ENCODE measurements at places on chromosomes 5 and 9. TPM values are rescaled to one million over a fixed set of nuclear protein-coding genes. Genes with fewer than 3 reads are reported as not detected.
A peak's percentile ranks its signal among the peaks of the same experiment; 100 is the strongest.

DNA sequence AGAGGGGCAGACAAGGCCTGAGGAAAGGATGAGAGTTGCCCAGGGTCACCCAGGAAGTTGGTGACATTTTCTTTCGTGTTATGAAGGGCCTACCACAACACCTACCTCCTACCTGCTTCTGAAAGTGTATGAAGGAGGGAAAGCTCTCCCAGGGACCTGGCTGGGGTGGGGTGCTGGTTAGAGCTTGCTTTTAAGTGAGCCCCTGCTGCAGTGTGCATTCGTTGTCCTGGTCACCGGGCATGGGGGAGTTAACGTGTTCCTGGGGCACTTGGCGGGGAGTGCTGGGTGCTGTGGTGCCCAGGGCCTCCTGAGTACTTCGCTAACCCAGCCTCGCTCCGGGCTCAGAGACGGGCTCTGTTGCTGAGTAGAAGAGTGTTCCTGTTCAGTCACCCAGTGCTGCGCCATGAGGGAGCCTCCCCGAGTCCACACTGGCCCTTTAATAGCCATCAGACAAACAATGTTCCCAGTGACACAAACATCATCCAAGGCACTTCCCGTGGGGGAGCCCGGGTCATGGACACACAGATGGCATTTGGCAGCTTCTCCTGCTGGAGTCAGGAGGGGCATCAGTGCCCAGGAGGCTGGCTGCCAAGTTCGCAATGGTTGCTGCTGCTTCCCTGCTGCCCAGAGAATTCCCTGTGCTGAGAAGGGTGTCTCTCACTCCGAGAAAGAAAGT is 85.7 kb downstream of the AMBP start:
- DNase-seq: no peak
- H3K27ac ChIP-seq: no peak overlapping the region
- no peaks in the 10 kb centered on the region for H3K4me1 ChIP-seq
- no peaks in the 10 kb centered on the region for H3K27me3 ChIP-seq
- no peak overlapping the region for H3K4me3 ChIP-seq

- peaks cover 20% of the 10 kb centered on the region for H3K36me3 ChIP-seq
- DNase-seq: peak; percentile 83
- H3K27ac ChIP-seq: no peak overlapping the region
- H3K4me3 ChIP-seq: no peak overlapping the region
- H3K27me3 ChIP-seq: no peaks in the 10 kb centered on the region
Measured at GRCh38 chr9:133351908-133352634, 4.1 kb downstream of the RPL7A start.

DNA sequence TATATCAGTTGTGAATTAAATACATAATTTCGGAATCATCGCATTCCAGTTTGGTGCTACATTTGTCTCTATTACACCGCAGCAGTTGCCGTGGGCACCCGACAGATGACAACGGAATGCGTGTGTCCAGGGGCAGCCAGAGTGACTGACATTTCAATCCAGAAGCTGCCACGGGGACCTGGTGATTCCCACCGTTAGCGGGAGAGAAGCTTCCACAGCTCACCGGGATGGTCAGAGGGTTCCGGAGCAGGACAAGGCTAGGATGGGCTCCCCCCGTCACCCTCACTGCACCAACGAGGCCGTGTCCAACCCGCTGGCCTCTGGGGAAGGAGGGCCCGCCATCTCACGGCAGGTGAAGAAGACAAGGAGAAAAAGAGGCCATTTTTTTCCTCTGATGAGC is 86.8 kb downstream of the GTF3C4 start:
- H3K27ac ChIP-seq: no peak overlapping the region
- H3K4me3 ChIP-seq: no peak overlapping the region
- H3K4me1 ChIP-seq: peaks cover 5% of the 10 kb centered on the region
- no peak for DNase-seq
- H3K36me3 ChIP-seq: no peaks in the 10 kb centered on the region
- no peaks in the 10 kb centered on the region for H3K27me3 ChIP-seq

The TRIP13 gene
- total RNA-seq: 34.5 TPM

DNA sequence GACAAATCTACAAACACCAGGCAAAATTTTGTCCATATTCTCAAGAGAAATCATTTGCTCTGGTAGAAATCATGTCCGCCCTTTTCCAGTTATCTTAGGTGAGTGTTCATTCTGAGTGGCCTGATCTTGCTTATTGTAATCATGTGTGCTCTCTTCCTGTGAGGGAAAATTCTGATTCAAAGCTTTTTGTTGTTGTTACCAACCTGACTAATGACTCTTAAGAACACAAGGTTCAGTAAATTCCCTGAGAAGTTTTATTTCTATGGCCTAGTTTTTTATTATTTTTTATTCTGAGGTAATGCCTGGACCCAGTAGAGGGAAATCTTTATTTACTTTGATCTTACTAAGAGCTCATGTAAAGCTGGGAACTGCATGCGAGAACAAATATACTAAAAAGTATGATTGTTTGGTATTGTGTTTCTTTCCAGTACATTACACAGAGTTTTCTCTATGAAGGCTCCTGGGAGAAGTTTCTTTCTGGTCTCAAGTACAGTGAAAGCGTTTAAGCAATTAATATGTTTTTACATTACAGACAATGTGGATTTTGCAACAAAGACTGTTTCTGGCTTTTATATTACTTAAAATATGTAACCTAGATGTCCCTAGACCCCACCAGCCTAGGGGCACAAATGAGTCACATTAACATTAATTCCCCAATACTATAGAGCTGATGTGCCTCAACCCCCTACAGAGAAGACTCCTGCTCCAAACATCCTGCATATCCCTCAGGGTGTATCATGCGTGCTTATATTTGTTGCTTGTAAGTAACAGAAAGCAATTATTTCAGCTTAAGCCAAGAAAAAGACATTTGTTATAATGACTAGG is 138.1 kb downstream of the TMEM167A start:
- H3K27me3 ChIP-seq: no peaks in the 10 kb centered on the region
- no peaks in the 10 kb centered on the region for H3K36me3 ChIP-seq
- DNase-seq: no peak
- no peak overlapping the region for H3K4me3 ChIP-seq
